HFFc6 (cell line): ENCODE measurements at places on chromosomes 2 and 18. TPM values are rescaled to one million over a fixed set of nuclear protein-coding genes. Genes with fewer than 3 reads are reported as not detected.

- no peak for DNase-seq
Observed at GRCh38 chr2:2325516-2325915, 5.6 kb downstream of the MYT1L start.

Gene FZD7
- total RNA-seq, result 114 to 132 TPM (median 116 TPM) in 3 replicates

Gene KIAA2012
- total RNA-seq, result 0.23 to 0.24 TPM (median 0.24 TPM) in 3 replicates

Gene TRIM43
- not detected in 2 replicates for total RNA-seq
